ENCODE measurements at places on chromosomes 3 and 15. TPM values are rescaled to one million over a fixed set of nuclear protein-coding genes. Genes with fewer than 3 reads are reported as not detected.

DNA sequence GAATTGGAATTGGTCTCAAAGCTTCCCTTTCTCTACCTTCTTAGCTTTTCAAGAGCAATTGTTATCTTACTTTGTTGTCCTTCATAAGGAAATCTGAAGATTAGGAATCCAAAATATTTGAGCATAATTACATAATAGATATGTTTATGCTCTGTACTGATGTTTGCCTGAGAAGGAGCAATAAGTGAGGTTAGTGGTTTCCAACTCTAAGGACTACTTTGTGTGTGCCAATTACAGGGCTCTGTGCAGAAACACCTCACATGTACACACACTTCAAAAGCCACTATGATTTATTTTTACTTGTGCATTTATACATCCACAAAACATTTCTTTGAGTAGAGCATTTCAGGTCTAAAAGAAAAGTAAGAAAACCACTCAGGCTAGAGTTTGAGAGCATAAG is 49.9 kb downstream of the MME start:
- no peak for DNase-seq

DNA sequence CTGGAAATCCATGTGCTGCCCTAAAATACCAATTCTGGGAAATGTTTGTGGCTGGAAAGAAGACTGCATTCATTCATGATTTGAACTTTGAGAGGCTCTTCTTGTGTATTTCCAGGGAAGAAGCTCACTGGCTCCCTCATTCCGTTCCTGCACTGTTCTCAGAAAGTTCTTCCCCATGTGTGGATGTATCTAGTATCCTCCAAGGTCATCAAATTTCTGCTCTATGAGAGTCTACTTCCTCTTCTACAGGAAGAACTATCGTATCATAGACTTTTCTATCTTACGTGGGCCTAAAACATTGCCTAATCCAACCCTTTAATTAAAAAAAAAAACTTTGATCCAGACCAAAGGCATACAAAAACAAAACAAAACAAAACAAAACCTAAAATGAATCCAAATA is 2.9 kb downstream of the CCR3 start:
- no peak for DNase-seq

GRCh38 chr3:149239357-149239936 is 17.8 kb upstream of the CP start:
- DNase-seq = no peak

GRCh38 chr15:85607842-85608241 is 186.9 kb downstream of the KLHL25 start:
- peak; percentile 60 for DNase-seq

- DNase-seq = no peak
These were observed 3.3 kb downstream of the CAND2 start for GRCh38 chr3:12799525-12800440.

GRCh38 chr3:47404431-47404876 is 23.6 kb downstream of the PTPN23 start:
- no peak for DNase-seq

DNA sequence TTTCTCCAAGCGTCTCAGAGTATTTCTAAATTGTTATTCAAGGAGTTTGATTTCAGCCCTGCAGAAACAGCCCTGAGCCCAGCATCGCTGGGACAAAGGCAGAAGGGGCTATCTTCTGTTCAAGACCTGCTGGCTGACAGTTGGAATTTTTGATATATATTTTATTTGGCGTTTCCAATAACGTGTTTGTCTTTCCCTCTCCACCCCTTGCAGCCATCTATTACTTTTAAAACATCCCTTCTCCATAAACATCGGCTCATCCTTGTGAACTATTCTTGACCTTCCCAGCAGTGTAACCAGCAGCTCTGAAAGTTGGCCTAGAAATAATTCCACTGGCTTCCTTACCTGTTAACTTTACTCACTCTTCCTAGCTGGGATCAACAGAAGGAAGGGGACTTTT is 5.5 kb upstream of the MEIS2 start:
- no peak for DNase-seq

- no peak for DNase-seq
These were observed 33.2 kb downstream of the SCAPER start for GRCh38 chr15:76871930-76872329.

GRCh38 chr3:169002689-169003088 is 660.8 kb downstream of the MECOM start:
- DNase-seq = no peak

DNA sequence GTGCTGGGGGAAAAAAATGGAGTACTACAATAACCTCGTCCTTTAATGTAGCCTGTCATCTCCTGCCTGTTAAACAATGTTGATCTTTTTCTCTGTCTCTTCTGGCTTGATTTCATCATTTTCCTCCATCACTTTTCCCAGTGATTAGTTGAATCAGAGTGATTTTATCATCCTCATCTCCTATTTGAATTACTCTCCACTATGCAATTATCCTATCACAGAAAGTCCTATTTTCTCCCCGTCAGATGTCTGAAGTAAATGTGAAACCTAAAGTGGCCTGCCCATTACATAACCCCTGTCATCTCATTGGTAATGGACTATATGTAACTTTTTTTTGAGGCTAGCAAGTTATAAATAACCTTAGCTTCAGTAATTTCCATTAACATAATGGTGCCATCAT is 201.8 kb downstream of the CACNA2D3 start:
- DNase-seq = no peak

DNA sequence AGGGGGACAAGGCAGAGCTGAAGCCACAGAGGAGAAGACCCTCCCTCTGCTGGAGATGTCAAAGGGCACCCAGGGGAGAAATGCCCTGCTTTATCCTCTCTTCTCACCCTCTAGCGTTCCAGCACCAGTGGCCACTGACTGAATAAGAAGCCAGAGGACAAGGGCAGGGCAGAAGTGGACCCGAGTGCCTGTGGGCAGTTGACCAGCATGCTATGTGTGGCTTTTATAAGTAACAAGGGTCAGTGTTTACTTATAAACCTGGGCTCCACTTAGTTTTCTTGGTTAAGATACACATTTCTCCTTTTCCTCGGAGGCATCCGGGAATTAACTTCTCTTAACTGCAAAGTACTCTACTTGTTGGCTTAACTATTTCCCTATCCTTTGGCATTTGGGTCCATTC is 13.3 kb upstream of the HDAC11 start:
- DNase-seq = no peak

DNA sequence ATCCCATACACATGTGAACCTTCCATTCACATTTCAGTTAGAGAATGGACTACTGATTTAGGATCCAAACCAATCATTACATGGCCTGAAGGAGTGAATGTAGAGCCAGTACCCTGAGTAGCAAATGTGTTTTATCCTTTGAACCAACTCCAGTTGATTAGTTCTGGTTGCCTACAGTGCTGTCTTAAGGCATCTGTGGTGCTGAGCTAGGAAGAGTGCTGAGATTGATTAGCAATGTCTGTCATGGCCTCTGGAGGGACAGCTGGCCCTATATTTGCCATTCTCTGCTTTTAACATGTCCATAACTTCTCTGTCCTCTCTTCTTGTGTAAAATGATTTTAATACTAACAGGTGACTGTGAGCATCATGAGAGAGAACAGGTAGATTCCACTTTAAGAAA is 11.1 kb downstream of the LRTM1 start:
- no peak for DNase-seq

GRCh38 chr15:78429477-78429876 is 8.5 kb upstream of the IREB2 start:
- DNase-seq = no peak

GRCh38 chr3:156171281-156172267 is 51.2 kb downstream of the KCNAB1 start:
- DNase-seq = no peak

DNA sequence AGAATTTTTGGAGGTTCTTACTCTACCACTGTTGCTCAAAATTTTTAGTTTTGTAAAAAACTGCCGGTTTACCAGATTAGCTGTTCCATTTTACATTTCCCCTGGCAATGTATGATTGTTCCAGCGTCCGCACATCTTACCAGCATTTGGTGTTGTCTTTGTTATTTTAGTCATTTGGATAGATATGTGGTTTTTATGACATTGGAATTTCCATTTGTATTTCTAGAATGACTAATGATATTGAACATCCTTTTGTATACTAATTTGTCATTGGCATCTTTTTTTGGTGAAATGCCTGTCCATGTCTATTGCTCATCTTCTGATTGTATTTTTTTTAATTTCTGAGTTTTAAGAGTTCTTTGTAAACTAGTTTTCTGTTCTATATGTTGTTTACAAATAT is 28.5 kb downstream of the LRRC28 start:
- DNase-seq = no peak

DNA sequence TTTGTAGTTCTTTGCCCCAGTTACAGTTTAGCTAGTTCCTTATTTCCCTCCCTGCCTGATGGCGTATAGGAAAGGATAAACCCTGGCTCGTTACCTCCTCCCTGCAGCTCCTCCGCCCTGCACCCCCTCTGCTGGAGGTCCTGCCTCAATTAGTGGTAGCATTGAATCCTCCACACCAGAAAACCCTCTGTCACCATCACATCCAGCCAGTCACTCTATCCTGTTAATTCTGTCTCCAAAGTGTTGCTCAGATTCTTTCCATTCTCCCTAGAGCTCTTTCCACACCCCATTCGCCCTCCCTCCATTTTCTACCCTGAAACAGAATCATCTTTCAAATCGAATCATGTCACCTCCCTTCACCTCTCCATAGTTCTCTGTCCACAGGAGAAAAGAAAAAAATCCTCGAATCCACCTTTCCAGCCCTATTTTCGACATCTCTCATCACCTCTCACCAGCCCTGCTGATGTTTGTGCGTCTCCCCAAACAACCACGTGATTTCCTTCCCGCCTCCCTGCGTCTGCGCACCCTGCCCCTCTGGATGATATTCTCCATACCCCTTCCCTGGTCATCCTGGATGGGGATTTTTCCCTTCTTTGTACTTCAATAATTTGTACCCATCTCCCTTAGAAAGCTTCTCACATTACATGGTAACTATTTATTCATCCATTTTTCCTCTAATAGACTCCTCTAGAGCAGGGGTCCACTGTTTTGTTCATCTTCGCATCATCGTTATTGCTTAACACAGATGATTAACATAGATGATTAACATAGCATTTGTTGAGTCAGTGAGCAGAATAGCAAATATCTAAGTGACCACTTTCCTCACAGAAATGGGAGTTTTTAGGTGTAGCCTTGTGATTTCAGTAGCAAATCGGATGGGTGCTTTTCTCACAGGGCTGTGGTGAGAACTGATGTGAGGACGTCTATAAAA is 37.1 kb downstream of the MAP3K13 start:
- no peak for DNase-seq

GOLGA6L4 gene
- total RNA-seq = 1.0 TPM

ACTL6A gene
- total RNA-seq = 67.3 TPM

PEX5L gene
- not detected for total RNA-seq

Measured in lower leg skin (tissue), 4 donors.